Stimulated activated memory B cell treated with anti-CD40 and anti-IgM and Interleukin-4, amounts not matched to agents 10 μg/mL and 1 μg/mL and 100 μg/mL, for 72 hours (primary cell): ENCODE measurements at places on chromosomes 4 and X.

DNA sequence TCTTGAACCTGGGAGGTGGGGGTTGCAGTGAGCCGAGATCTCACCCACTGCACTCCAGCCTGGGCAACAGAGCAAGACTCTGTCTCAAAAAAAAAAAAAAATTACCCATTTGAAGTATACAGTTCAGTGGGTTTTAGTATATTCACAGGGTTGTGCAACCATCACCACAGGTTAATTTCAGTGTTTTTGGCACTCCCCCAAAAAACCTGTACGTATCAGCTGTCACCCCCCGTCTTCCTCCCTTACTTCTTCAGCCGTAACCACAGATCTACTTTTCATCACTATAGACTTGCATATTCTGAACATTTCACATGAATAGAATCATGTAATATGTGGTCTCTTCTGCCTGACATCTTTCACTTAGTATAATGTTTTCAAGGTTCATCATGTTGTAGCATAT, 11.7 kb upstream of the PTTG2 start:
- no peak for ATAC-seq

GRCh38 chr4:141909541-141909940, 273.2 kb downstream of the IL15 start:
- no peak for ATAC-seq

GRCh38 chrX:64976673-64977040, 407 bp upstream of the ZC4H2 start:
- ATAC-seq, result peak; percentile 40

DNA sequence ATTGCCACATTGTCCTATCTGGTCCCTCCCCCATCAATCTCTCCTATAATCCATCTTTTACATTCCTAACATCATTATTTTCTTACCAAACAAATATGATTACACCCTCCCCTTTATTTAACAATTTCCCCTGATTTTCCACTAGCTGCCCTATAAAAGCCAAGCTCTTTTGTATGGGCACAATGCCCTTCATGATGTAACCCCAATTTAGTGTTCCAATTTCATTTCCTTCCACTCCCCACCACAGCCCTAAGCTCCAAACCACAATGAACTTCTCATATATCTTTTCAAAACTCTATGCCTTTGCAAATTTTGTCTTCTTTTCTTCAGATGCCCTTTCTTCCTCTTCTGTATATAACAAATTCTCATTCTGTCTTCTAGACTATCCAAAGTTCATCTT, 39.5 kb upstream of the PTPN13 start:
- no peak for ATAC-seq

DNA sequence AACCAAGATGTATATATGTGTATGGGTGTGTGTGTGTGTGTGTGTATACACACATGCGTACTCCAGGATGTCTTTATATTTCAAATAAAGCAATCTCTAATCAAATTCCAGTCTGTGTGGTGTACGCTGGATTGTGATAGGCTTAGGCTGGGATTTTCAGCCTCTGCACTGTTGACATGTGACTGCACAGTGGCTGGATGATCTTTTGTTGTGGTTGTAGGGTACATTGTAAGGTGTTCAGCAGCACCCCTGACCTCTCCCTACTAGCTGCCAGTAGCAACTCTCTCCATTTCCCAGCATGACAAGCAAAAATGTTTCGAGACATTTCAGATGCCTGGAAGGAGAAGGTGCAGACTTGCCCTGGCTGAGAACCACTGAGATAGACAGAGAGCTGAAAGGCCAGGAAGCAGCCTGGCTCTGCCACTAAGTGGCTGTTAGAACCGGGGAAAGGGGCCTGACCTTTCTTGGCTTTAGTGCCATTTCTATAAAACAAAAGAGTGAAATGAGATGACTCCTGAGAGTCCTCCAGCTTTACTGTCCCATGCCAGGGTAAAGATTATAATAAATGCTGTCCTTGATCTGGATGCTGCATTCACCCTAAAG, 10.5 kb downstream of the PGM2 start:
- no peak for ATAC-seq

DNA sequence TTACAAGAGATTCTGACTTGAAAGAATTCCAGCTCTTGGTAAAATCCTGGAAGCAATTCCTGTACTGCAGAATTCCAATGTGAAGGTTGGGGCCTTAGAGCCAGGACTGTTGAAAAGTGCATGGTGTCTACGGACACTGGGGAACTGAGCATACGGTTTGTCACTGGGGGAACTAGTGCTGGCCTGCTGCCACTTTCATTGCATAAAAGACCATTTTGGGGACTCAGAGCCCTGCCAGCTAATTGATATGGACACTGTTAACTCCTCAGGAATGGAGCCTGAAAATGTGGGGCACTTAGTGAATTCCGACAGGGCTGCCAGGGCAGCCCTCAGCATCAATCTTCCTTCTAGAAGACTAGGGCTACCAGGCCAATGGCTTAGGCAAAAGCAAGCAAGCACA, 55.9 kb downstream of the AMOT start:
- no peak for ATAC-seq

- ATAC-seq, result no peak
These were observed 436.2 kb downstream of the KCNIP4 start for GRCh38 chr4:21512353-21512752.

DNA sequence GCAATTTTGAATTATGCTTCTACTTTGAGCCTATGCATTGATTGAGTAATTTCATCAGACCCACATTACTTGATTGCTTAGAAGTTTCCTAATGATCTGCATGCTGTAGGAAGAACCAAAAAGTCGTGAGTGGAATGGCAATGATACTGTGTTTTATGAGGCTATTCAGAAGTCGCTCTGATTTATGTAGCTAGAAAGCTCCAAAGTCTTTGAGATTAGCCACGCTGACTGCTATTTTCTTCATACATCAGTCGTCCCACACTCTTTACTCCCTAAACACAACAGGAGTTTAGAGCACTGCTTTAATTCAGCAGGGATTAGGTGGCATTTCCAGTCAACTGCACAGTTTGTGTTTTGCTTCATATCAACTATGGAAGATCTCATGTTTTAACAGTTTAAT, 4.1 kb downstream of the GRID2 start:
- ATAC-seq, result no peak

DNA sequence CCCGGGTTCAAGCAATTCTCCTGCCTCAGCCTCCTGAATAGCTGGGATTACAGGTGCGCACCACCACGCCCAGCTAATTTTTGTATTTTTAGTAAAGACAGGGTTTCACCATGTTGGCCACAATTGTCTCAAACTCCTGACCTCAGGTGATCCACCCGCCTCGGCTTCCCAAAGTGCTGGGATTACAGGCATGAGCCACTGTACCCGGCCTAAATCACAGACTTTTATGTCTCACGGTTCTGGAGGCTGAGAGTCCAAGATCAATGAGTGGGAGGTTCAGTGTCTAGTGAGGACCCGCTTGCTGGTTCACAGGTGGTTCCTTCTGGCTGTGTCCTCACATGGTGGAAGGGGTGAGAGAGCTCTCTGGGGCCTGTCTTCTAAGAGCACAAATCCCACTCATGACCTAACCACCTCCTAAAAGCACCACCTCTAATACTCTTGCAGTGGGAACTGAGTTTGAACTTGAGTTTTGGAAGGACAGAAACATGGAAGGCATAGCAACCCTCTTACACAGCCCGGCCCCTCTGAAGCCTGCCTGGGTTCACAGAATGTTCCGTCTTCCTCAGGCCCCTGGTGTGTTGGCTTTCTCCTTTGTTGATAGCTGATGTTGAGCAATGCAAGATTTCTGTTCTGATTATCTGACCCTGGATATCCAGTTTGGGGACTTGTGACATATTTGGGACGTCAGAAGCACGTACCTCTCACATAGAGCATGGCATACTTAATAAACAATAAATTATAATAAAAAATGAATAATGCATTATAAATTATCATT, 1.9 kb upstream of the AKAP17A start:
- no peak for ATAC-seq

- no peak for ATAC-seq
These were observed 20.2 kb downstream of the FBXW7 start for GRCh38 chr4:152515678-152516077.

GRCh38 chrX:34848281-34848680, 94.3 kb upstream of the FAM47B start:
- no peak for ATAC-seq

DNA sequence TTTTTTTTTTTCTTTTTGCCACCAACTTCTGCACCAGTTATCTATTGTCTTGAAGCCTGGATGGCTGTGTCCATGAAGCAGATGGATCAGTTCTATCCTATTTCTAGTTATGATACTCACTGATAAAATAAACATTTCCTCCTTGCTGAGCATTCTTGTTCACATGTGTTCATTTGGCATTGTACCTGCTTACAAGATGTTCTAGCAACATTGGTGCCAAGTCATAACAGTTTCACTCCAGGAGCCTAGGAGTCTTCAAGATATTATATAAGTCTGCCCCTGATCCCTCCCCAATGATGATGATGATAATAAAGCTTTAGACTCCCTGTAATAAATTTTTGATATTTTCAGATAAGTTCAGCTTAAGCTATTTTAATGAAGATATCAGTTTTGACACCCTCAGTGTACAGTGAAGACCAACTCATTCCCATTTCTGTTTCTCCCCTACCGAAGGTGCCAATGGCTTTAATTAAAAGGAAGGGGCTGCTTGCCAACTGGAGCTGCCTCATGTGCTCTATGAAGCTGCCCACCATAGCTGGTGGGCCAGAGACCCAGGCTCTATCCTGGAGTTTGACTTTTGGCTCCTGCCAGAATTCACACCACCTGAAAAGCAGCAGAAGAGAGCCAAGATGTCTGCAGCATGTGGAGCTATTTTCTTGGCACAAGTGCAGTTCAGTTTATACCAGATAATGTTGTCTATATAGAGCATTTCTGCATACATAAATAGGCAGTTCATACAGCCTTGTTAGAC, 265.4 kb upstream of the TET2 start:
- no peak for ATAC-seq

- ATAC-seq, result no peak
These were observed 11.5 kb upstream of the HOPX start for GRCh38 chr4:56692576-56692975.

DNA sequence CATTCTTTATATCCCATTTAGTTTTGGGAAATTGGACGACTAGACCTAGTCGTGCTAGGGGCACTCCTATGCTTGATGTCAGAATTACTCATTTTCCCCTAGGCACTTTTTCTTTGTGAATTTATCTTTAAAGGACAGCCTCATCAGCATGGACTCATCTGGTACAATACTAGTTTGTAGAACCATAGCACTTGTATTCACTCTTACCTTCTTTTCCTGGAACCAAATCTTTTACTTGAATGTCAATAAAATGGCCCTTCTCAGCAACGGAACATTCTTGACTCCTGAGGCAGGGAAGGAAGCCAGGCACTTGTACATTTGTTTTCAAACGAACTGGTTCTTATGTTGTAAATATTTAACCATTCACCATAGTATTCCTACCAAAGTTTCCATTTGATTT, 187.1 kb downstream of the SHROOM3 start:
- no peak for ATAC-seq

DNA sequence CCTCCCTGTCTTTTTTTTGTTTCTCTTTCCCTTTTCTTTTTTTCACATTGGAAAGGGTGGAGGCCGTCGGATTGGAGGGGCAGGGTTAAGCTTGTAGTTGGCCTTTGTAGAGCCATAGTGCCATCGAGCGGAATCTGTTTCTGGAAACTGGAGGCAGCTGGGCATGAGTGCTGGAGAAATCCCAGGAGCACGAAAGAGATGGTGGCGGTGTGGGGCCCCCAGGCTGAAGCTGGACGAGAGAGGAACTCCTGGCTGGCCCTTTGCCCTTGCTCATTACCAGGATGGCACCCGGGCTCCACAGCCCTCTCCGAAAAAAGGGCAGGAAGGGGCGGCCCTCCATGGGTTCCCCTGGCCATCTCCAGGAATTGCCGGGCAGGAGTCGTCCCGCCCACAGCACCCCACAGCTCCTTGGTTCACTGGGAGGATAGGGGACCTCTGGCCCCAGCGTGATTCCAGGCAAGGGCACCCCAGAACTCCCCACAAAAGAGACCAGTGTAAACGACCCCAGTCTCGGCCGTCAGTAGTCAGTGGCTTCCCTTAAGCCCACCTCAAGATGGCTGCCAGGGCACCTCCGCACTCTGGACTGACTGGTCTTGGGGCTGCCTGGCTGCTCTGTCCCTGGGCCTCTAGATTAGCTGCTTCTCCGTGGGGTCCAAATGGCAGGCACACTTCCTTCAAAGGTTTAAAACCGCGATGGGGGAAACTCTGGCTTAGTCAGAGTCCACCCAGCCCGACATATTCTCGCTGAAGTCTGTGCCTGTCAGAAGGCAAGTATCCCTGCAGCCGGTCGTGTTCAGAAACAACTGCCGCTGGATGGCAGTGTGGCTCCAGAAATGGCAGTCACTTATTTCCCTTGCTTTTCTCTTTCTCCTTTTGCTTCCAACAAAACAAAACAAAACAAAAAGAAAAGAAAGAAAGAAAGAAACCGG, 74.1 kb downstream of the NBDY start:
- ATAC-seq, result no peak

DNA sequence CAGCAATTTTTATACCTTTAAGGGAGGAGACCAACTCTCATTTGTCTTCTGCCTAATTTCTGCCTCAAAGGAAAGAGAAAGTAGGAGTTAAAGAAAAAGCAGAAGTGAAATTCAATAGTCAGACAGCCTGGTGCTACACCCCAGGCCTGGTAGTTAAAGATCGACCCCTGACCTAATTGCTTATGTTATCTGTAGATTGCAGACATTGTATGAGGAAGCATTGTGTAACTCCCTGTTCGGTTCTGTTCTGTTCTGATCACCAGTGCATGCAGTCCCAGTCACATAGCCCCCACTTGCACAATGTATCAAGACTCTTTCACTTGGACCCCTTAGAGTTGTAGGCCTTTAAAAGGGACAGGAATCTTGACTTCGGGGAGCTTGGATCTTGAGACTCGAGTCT, 335.9 kb upstream of the AR start:
- no peak for ATAC-seq

DNA sequence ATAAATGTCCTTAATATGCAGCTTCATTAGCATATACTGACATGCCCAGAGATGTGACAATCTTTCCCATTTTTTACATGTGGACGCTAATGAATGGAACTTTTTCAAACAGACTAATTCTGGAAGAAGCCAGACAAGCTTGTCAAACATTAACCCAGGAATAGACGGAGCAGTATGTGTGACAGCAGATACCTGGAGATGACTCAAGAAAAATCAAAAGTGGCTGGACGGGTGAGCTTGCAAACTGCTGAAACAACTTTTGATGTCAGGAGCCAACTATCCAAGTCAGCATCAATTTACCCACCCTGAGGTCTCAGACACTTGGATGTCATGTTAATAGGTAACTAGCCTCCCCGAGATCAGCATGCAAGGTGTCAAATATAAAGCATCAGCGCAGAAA, 183.0 kb downstream of the PACRGL start:
- no peak for ATAC-seq
